ENCODE measurements at places on chromosomes 5 and 9.
A peak's percentile ranks its signal among the peaks of the same experiment; 100 is the strongest.

- no peak for DNase-seq
Measured at GRCh38 chr9:105173826-105174225, 70.6 kb upstream of the SLC44A1 start.

- DNase-seq: peak; percentile 25
Measured at GRCh38 chr9:16278326-16278999, 592.0 kb downstream of the BNC2 start.

- DNase-seq: no peak
Measured at GRCh38 chr5:150848271-150848670, 1.9 kb downstream of the IRGM start.

DNA sequence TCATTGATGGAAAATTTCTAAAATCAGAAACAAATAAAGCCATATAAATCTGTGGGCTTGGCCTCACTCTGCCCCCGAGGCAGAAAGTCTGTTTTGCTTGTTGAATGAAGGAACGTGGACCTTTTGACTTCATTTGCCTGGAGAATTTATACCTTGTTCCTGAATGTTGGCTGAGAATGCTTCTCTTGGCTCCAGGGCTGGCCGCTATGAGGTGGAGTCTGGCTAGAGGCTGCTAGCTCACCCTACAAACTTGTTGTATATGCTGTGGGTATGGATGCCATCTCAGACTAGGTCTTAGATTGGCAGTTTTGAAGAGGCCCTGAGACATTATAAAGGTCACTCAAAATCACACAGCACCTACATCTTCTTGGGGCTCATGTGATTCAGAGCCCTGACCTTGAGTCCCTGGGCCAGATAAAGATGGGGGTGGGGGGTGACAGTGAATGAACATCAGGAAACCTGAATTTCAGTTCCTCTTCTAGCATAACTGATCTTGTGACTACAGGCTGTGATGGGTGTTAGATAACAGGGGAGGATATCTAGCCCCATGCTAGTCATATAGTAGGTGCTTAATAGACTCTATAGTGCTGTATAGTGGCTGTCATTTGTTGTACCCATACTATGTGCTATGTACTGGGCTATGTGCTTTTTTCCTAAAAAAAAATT is 2.8 kb downstream of the GM2A start:
- no peak for DNase-seq

DNA sequence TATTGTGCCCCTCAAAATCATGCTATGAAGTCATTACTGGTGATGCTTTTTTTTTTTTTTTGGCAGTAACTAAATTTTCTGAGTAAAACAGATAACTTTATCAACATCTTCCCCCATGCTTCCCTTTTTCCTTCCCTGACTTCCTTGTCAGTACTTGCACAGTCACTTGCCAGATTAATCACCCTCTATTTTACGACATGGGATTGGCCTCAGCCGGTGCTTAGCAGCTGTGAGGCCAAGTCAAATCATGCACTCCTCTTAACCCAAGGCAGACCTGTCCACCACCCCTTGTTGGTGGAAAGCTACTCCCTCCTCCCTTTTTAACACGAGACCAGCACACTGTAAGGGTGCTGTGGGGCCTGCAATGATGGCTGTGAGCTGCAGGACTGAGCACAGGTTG is 118.0 kb upstream of the OTULINL start:
- peak; percentile 70 for DNase-seq

DNA sequence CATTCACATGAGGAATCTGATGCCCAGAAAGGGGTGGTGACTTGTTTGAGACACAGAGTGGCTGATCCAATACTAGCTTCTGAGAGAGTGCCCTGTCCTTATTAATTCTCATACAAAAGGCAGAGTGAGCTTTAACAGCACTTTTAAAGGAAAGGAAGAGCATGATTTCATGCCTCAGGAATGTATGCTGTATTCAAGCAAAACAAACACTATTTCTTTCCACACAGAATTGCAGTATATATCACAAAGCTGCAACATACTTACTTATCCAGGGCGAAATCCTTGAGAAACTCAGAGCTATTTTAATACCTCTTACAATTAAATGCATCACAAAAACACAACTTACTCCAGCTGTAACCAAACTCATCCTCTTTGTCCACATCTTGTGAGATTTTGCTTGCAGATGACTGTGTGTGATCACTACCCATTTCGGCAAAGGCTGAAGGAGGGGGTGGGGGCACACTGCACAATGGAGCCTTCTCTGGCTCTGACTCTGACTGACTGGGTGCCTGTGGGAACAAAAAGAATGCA is 139.8 kb downstream of the MPDZ start:
- DNase-seq: peak; percentile 93

DNA sequence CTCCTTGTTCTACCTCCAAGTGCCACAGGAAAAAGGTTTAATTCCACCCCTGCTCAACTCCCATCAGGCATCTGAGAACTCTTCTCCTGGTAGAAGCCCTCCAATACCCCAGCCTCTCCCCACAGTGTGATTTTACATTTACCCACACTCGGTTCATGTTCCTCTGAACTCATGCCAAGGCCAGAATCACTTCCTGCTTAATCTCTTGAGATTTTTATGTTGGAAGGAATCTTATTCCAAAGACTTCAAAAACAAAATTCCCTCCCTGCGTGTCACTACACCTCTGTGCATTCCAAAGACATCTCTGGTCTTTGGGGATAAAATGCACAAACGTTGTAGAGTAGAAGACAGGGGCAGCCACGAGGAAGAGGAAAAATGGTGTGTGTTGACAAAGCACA is 186.8 kb downstream of the ACTL7B start:
- DNase-seq: no peak

- DNase-seq: no peak
Measured at GRCh38 chr5:149552553-149553160, 1.4 kb upstream of the CSNK1A1 start.

DNA sequence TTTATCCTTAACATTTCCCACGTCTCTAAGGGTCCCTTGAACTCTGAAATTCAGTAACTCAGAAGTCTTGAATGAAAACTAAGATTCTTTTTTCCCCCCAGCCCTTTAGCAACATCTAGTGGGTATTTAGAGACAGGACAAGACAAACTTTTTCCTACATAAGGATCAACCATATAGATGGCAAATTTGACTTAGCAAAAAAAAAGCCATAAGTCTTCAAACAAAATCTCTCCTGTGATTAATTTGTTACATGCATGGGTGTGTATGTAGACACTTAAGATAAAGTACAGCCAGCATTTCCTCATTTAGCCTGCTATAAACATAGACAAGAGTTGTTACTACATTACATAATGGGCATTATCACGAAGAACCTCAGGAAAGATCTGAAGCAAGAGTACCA is 29.1 kb upstream of the ANKRD31 start:
- peak; percentile 71 for DNase-seq

GRCh38 chr9:133609311-133610098 is at the start of gene FAM163B:
TSS of gene FAM163B (minus strand) at chr9:133609389. CDS start at chr9:133580223, 29,166 bp downstream.
- DNase-seq: no peak

- DNase-seq: peak; percentile 22
Measured at GRCh38 chr9:110543631-110544051, 35.9 kb downstream of the SVEP1 start.

- no peak for DNase-seq
Measured at GRCh38 chr9:94826644-94827410, 100.3 kb downstream of the AOPEP start.

GRCh38 chr5:9212605-9213004 is 333.3 kb downstream of the SEMA5A start:
- no peak for DNase-seq

DNA sequence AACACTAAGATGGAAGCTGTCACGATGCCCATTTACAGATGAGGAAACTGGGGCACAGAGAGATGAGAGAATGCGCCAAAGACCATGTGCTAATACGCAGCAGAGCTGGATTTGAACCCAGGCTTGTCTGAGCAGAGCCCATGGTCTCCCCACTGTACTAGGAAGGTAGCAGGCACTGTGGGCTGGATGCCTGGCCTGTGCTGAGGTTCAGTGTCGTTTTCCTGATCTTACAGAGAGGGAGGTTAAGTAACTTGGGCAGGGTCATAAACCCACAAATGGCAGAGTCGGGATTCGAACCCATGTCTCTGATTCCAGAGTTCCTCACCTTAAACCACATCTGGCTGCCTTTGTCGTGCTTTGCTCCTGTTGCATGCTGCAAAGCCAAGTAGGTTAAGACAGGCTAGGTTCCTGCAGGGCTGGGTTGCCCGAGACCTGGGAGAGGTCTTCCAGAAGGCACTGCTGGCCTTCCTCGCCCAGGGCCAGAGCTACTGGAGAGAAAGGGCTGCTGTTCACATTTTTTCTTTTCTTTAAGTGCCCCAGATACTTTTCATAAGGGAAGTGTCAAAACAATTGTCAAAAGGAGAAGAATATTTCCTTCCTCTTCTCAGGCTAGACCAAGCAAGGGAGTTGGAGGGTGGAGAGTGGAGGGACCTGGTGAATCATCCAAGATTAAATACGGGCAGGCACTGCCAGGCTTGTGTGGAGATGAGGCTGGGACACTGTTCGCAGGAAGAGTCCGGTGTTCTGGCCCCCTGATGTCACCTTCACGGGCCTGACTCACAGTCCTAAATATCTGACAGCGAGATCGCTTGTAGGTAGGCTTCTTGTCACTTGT is 3.2 kb downstream of the NEK6 start:
- peak; percentile 71 for DNase-seq

- peak; percentile 51 for DNase-seq
Measured at GRCh38 chr9:36400332-36401163, 479 bp upstream of the RNF38 start.

- no peak for DNase-seq
Measured at GRCh38 chr5:60776343-60776742, 67.7 kb downstream of the ELOVL7 start.

DNA sequence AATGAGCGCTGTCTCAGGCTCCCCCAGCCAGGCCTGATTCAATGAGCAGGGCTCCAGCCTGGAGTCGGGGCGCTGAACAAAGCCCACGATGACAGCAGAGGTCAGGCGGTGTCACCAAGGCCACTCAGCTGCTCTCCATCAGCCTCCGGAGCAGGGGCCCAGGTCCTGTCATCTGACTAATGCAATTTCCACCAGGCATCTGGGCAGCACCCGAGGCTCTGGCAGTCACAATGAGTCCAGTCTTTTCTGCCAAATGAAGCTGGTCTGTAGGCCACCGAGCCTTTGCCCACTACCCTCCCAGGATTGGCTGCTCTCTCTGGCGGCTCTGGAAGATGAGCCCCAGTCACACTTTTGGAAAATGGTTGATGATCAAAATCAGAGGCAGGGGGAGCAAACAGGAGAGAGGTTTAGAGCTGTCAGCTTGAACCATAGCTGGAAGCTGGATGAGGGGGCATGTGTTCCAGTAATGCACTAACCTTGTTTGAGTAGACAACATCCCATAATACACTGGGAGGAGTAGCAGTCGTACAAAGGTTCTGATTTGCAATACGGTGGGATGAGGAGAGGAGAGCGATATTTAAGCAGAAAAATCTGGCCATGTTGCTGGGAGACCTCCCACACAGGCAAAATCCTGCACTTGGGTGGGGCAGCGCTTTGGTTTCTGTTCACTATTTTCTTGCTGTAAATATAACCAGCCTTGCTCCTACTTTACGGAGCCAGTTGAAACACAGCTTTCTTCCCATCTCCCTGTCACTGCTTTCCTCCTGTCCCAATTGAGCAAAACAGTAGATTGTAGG is 306.4 kb upstream of the PANK3 start:
- no peak for DNase-seq

- DNase-seq: no peak
Measured at GRCh38 chr5:154366353-154366752, 79.4 kb upstream of the SAP30L start.

GRCh38 chr5:36943584-36943983 is 67.0 kb downstream of the NIPBL start:
- DNase-seq: no peak

DNA sequence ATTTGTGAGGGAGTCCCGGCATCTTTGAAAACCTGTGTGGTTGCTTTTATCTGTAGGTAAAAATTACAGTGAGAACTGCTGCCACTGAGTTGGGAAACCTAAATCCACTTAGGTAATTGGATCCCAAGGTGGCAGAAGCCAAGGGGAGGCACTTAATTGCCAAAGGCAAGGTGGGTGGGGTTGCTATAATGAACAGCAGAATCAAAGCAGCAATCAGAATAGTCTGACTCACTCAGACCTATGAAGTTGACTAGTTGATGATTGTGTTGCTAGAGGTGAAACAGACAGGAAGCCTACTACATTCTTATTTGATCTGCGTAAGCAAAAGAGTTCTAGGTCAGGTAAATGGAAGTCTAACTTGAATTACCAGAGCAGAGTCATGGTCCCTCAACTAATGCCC is 17.3 kb upstream of the BICD2 start:
- DNase-seq: peak; percentile 61

GRCh38 chr5:40223884-40224402 is 455.8 kb upstream of the PTGER4 start:
- peak; percentile 63 for DNase-seq

- peak; percentile 65 for DNase-seq
Measured at GRCh38 chr9:87678650-87679355, 47.1 kb upstream of the CTSL start.

GRCh38 chr5:148910686-148911361 is 84.4 kb downstream of the ADRB2 start:
- peak; percentile 85 for DNase-seq

GRCh38 chr5:38827525-38827924 is 18.3 kb upstream of the OSMR start:
- DNase-seq: no peak

- peak; percentile 56 for DNase-seq
Measured at GRCh38 chr9:34633851-34634550, 3.6 kb downstream of the SIGMAR1 start.

GRCh38 chr9:86042199-86042978 is 57.0 kb downstream of the GOLM1 start:
- peak; percentile 68 for DNase-seq

DNA sequence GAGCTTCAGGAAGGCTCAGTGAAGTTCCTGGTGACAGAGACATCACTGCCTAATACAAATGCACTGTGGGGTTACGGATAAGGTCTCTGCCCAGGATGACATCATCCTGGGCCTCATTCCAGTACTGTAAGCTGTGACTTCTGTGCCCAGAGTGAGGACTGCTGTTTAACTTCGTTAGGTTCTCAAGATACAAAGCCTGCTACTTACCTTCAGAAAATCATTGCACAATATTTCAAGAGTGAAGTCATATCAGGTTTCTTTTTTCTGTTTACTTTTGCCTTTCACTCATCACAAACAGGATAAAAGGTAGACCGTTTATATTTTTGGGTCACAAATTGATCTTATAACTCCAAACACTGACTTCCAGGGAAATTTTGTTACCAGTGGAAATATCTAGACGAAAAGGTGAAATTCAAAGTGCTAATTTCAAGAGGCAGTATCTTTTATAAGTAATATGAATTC is 241.2 kb downstream of the PIK3R1 start:
- peak; percentile 93 for DNase-seq

GRCh38 chr5:93653716-93654115 is 70.7 kb downstream of the NR2F1 start:
- peak; percentile 9 for DNase-seq

GRCh38 chr5:136563489-136563888 is 198.1 kb upstream of the TRPC7 start:
- no peak for DNase-seq

- DNase-seq: no peak
Measured at GRCh38 chr5:120043431-120043830, 414.1 kb downstream of the FAM170A start.

DNA sequence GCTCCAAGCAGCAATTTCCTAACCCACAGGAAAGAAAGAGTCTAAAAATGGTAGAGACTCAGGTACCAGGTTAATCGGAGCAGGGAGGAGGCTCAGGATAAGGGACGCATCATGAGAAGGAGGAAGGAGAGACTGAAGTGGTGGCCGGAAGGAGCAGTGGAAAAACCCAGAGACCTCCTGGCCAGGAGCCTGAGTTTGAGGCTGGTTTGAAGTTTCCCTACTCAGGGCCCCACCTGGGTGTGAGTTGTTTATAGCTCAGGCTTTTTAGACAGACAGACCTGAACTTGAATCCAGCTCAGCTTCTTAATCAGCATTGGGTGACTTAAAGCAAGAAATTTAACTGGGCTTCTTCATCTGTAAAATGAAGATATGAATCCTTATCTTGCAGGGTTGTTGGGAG is 11.9 kb upstream of the AQP7 start:
- no peak for DNase-seq
